CD4-positive, alpha-beta T cell treated with Interleukin-10 for 1 hour (primary cell): ENCODE measurements at places on chromosomes 16 and 17.
A peak's percentile ranks its signal among the peaks of the same experiment; 100 is the strongest.

GRCh38 chr16:73405851-73406250 is 357.9 kb upstream of the ZFHX3 start:
- DNase-seq, result no peak

DNA sequence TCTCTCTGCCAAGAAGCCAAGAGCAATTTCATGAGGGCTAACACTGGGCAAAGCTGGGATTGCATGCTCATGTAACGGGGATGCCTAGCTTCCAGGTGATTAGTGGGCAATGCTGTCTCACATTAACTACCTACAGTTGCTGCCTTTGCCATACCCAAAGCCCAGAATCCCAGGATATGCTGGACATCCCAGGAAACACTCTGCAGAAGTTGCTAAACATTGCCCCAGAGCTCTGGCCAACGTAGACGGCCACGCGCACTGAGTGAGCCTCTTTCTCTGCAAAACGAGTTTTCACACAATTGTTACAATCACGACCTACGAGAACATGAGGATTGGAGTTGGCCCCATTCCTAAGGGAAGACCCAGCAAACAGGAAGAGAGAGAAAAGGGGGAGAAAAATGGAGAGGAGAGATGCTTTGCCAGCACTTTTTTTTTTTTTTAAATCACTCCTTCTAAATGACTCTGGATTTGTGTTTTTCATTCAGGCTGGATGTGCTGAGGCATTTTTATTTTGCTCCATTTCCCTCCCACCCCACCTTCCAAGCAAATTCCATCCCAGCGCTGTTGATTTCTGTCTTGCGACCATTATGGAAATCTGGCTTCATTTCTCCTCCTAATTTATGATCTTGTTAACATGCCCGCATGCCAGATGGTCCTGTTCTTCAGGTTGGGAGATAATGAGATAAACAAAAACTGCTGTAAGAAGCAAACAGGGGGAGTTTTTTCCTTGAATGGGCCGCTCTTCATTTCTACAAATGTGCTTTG is 112.8 kb upstream of the DNAH9 start:
- DNase-seq, result no peak

DNA sequence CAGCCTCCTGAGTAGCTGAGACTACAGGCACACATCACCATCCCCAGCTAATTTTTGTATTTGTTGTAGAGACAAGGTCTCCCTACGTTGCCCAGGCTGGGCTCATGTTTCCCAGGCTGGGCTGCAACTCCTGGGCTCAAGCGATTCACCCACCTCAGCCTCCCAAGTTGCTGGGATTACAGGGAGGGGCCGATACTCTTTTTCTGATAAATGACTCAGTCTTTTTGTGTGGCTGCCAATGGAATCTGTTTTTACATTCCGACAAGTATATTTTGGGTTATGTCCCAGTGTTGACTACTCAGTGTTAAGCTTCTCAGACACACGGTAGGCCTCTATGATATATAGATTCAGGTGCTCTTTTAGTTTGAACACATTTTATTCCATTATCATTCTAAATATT is 58.1 kb downstream of the SLFN11 start:
- no peak for DNase-seq

- no peak for DNase-seq
Measured at GRCh38 chr16:53769787-53770186, 65.8 kb downstream of the FTO start.

- DNase-seq, result no peak
Measured at GRCh38 chr17:28719021-28719433, 758 bp upstream of the RPL23A start.

DNA sequence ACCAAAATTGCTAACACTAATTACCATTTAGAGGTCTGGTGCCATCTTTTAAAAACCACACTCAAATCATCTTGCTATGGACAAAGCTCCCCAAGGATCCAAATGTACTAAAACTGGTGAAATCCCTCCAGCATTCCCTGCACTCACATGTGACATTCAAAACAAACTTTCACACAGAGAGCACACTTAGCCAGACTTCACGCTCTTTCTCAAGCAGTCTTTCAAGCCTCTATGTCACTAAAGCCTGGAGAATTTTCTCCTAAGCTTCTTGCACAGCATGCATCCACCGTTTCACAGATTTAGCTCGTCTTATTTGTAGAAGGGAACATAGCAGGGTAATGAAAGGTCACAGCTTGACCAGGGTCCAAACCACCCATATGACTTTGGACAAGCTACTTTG is 19.3 kb downstream of the CMTM3 start:
- DNase-seq, result no peak

- no peak for DNase-seq
Measured at GRCh38 chr17:20008242-20009051, 712 bp upstream of the SPECC1 start.

DNA sequence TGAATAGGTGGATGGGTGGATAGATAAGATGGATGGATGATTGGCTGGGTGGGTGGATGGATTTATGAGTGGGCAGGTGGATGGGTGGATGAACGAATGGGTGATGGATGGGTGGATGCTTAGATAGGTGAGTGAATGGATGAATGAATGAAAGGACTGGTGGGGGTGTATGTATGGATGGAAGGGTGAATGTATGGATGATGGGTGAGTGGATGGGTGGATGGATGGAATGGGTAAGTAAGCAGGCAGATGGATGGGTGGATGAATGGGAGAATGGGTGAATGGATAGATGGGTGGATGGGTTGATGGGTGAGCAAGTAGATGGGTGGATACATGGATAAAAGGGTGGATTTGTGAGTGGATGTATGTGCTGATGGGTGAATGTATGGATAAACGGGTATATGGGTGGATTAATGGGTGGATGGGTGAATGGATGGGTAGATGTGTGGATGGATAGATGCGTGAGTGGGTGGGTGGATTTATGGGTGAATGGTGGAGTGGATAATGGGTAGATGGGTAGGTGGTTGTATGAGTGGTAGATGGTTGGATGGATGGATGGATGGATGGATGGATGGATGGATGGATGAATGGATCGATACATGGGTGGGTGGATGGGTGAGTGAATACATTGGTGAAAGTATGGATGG is 682.6 kb downstream of the HS3ST4 start:
- no peak for DNase-seq

- DNase-seq, result no peak
Measured at GRCh38 chr16:63652091-63652490, 1469.8 kb downstream of the CDH11 start.

- DNase-seq, result no peak
Measured at GRCh38 chr16:1821861-1822611, 4.6 kb downstream of the HAGH start.

DNA sequence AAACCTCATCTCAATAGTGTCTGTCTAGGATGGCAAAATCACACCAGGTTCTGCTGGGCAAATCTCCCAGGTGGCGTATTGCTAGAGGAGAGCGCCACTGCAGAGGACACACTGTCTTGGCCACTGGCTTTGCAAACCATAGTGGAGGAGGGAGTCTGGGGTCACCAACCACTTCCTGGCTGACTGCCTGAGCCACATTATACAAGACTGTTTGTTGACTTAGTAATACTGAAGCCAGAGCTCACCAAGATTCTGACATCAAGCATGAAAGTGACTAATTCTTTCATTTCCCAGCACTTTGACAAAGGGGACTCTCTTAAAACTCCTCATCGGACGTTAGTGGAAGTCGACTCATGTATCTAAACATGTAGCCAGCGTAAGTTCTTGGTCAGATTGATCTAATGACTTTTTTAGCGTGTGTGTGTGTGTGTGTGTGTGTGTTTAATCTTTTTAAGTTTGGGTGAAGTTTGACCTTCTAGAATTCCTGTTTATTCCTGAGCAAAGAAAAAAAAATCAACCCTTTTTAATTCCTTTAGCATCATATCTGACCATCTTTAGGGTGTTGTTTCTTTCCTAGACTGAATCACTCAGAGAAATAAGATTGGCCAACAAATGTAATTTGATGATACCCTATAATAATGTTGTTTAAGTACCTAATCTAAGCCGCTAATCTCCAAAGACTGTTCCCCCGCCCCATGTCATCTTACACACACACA is 13.7 kb downstream of the PITPNC1 start:
- peak; percentile 74 for DNase-seq

- DNase-seq, result peak; percentile 41
Measured at GRCh38 chr17:6936370-6937028, 59.4 kb upstream of the ALOX12 start.

GRCh38 chr17:81169870-81170309 is 3.9 kb upstream of the AATK start:
- no peak for DNase-seq

GRCh38 chr17:39609416-39610025 is 1.8 kb upstream of the NEUROD2 start:
- no peak for DNase-seq

GRCh38 chr17:82647593-82648164 is 565 bp downstream of the WDR45B start:
- DNase-seq, result peak; percentile 55

DNA sequence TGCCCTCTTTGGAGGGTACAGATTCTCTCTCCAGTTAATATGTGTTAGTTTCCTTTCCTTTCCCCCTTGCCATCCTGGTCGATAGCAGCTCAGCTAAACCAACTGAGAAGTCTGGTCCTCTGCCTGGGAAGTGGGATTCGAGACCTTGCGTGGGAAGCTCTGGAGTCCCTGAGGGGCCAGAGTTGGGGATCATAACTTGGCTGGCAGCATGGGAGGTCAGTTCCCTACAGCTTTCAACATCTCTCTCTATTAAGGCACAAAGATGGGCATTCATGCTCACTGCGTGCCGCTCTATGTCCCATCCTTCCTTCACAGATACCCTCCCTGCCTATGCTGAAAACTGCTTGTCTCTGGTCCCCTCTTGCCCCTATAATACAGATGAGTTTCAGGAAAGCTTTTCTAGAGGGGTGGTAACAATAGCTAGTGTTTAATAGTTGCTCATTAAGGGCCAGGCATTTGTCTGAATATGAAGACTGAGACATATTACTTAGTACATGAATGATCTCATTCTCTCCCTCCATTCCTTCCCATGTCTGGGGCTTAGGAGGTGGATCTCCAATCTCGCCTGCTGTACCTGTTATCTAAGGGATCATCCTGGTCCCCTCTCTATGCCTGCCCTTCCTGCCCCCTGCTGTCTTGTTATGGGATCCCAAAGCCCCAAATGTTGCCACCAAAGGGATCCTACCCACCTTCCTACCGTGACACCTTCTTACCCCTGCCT is 10.8 kb downstream of the THRA start:
- DNase-seq, result no peak

- peak; percentile 85 for DNase-seq
Measured at GRCh38 chr16:11251525-11252481, 4.2 kb downstream of the SOCS1 start.

GRCh38 chr17:49260011-49260816 is 29.6 kb upstream of the PHOSPHO1 start:
- DNase-seq, result peak; percentile 39

DNA sequence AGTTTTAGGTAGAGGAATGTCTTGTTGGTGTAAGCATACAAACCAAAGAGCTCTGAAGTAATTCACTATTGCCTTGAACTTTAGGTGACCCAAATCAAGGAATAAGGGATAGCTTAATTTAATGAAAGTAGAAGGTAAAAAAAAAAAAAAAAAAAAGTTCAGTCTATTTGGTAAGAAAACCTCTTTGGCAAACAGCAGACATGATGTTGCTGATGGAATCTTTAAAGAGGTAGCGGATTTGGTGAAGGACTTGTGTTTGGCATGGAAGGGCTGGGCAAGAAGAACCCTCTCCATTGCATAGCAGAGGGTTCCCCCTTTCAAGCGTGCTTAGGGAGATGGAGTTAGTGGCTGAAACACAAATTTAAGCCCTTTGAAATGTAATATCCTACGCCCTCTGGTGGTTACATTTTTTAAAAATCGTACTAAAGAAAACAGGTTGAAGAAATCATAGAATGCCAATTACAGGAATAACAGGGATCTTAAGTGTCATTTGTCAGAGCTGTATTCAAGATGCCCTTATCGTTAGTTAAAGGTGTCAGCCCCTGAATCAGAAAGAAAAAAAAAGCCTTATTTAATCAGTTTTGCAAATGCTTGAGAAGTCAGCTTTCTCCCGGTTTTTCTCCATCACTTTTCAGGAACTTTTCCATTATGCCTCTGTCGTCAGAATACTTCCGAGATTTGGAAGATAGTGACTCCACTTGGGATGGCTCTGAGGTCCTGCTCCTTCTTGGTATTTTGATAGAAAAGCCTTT is 383.1 kb downstream of the KCNJ2 start:
- DNase-seq, result peak; percentile 12

- no peak for DNase-seq
Measured at GRCh38 chr16:8849411-8850011, 19.3 kb downstream of the CARHSP1 start.

DNA sequence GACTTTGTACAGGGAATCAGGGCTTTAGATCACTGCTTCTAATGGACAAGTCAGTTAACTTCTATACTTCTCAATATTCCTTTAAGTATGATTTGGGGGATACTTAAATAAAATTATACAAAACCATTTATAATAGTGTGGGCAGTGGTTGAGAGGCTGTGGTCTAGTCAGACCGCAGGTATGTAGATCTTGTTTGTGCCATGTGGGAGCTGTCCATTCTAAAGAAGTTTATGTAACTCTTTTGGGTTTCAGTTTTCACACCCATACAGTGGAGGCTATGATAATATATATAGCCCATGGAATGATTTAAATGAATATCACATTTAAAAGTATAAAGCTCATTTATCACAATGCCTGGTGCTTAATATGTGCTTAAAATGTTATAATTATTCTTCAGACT is 654.3 kb upstream of the KIF2B start:
- no peak for DNase-seq

GRCh38 chr17:83077411-83077810 is 2.0 kb upstream of the METRNL start:
- DNase-seq, result no peak

DNA sequence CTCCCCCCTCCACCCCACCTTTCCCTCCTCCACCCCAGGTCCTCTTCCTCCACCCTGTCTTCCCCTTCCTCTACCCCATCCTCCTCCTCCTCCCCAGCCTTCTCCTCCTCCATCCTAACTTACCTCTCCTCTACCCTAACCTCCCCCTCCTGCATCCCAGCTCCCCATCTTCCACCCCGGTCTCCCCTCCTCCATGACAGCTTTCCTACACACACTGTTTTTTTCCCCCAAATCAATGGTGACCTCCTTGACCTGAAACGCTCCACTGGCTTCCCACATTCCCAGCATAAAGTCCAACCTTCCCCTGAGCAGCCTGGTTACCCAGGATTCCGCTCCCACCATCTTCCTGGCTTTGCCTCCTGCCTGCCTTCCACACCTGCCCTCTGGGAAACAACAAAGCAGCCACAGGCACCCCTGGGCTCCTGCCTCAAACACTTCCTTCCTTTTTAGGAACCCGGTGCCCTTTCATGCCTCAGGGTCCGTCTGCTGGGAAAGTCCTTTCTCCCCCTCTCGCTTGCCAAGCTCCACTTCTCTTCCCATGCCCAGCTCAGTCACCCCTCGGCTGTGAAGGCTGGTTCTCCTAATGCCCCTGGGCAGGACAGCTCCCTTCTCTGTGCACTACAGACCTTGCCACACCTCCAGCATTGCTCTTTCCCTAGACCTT is 2.1 kb downstream of the RGS9 start:
- DNase-seq, result no peak
